ENCODE measurements at places on chromosomes 7 and 10.

GRCh38 chr10:78712147-78712546, 356.6 kb upstream of the ZMIZ1 start:
- peak; percentile 38 for DNase-seq

GRCh38 chr10:11581213-11581612, 30.2 kb downstream of the USP6NL start:
- DNase-seq: no peak

- no peak for DNase-seq
Observed at GRCh38 chr10:28793482-28793881, 116.2 kb downstream of the BAMBI start.

- DNase-seq: peak; percentile 50
Observed at GRCh38 chr10:119412244-119413092, 130.1 kb downstream of the RGS10 start.

GRCh38 chr10:38102880-38103279, 8.7 kb downstream of the ZNF37A start:
- DNase-seq: no peak

- DNase-seq: peak; percentile 91
Observed at GRCh38 chr7:140517546-140518369, 38.5 kb upstream of the MKRN1 start.

DNA sequence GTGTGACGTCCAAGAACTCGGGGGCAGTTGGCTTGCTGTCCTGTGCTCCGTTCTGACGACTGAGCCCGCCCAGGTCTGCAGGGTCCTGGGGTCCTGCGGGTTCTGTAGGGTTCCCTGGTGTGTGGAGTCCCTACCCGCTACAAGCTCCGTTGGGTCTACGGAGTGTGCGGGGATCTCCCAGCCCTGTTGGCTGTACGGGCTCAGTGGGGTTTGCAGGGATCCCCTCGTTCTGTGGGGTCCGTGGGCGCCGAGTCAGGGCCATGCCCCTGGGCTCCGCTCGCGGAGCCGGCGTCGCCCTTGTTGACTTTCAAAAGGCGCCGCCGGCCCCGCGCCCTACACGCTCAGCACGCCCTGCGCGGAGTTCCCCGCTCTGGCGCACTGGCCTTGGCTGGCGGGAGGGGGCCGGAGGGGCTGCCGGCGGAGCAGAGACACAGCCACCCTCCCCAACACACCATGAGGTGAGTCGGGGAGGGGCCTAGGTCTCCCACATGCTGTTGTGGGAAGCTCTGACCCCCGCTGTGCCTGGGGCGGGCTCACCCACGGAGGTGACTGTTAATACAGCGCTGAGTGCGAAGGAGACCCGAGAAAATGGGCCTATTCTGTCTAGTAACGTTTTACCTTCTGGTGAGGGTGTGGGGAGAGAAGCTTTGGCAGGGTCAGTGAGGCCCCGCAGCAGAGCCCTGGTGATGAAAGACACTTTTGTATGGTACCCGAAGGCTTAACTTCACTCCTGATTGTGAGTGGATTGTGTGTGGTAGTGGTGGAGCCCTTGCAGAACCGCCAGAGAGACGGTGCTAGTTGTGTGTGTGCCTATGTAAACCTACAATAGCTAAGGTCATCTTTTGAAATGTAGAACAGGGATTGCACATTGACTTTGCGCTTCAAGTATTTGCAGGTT, 8.1 kb downstream of the TASOR2 start:
- peak; percentile 81 for DNase-seq

DNA sequence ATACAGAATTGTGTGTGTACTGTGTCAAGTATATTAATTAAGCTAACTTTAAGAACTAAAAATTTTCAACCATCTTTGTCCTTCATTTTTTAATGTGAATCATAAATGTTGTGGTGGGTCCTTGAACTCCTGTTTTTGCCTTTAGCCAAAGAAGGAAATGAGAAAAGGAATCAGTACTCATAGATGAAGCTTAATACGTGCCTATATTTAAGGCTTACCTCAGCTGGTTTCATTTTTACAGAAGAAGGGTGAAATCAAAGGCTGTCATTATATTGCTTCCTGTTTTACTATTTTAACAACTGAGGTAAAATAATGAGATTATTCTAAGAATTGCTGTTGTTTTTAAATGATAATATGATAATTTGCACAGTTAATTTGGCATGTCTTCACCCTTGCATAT, 6.3 kb upstream of the SNX13 start:
- no peak for DNase-seq

DNA sequence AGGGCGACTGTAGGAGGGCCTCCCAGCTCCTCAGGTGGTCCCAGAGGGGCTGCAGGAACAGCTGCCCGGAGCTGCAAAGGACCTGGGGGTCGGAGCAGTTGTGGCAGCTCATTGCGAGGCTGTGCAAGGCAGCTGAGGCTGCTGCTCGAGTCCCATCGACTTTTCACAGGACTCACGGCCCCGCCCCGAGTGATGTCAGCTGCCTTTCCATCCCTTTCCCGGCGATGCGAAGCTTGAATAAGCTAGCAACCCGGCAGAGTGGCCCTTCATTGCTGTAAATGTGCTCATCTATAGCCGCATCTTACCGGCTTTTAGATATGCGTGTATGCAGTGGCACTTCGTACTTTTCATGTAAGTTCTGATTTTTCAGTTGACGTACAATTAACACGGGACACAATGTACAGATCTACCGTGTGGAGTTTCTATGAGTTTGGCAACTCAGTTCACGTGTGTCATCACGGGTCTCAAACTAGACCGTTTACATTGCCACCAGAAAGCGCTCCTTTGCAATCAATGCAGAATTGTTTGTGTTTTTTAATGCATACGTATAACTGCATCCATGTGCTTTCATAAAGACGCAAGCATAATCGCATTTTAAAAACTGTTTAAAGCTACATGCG, at the start of gene CH25H:
Gene CH25H, minus strand, starts transcription at position 137 of the 620 bp plus-strand sequence. Its CDS starts 25 bp downstream, at position 112.
- peak; percentile 50 for DNase-seq

DNA sequence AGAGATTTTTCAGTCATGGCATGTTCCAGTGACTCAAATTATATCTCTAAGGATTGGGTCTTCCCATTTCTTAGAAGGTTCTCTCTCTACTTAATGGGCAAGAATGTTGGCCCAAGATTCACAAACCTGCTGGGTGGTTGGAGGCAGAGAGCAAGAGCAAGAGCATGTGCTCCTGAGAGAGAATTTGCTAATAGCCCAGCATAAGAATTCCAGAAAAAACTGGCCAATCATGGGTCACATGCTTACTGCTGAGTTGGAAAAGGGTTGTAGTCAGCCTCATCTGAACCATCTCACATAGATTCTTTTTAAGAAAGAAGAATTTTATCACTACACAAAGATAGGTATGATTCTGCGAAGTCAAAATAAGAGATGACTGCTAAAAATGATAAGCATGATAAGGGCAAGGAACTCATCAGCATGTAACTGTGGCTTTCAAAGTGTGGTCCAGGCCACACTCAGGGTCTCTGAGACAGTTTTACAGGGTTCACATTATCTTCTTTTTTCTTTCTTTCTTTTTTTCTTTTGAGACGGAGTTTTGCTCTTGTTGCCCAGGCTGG, 8.2 kb upstream of the VCL start:
- no peak for DNase-seq

GRCh38 chr7:43589728-43590127, 6.8 kb downstream of the STK17A start:
- DNase-seq: no peak
